Stimulated activated CD8-positive, alpha-beta memory T cell treated with anti-CD3 and anti-CD28 coated beads, Interleukin-15, amount 100 ng/mL, for 4 hours (primary cell): ENCODE measurements at places on chromosomes 16 and 17.

DNA sequence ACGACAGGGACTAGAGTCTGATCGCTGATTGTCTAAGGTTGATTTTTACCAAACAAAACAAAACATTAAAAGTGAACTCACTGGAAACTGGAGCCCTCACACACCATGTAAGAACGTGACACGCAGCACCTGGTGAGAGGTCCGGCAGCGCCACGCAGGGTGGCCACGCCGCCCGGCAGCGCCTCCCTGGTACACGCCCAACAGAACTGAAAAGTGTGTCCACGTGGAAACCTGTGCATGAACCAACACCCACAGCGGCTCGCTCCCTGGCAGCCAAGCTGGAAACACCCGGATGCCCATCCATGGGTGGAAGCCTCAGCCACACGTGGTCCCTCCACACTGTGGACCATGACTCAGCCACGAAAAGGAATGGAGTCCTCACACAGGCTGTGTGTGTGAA lies 9.1 kb downstream of the GALNS start:
- DNase-seq: no peak

- DNase-seq: no peak
These were observed at the start of gene HSF4 for GRCh38 chr16:67164599-67165061. Gene HSF4 (plus strand): TSS chr16:67164745. CDS start chr16:67164812, 67 bp downstream.

DNA sequence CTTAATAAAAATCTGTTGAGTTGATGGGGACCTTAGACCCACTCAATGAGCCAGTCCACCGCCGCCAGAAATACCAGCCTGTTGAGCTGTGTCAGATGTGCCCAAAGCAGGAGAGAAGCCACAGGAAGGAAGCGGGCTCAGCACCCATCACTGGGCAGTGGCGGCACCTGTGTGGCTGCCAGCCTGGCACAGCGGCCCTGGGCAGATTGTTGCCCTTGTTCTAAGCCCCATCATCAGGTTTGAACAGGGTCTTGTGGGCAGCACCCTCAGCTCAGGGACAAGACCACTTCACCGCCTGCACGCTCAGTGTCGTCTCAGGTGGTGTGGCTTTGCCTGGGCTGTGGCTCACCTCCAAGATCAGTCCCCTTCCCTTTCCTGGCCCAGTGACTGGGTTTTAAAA lies 9.3 kb downstream of the ENDOV start:
- no peak for DNase-seq

GRCh38 chr17:36889770-36890349 lies 47.4 kb upstream of the LHX1 start:
- DNase-seq: no peak

DNA sequence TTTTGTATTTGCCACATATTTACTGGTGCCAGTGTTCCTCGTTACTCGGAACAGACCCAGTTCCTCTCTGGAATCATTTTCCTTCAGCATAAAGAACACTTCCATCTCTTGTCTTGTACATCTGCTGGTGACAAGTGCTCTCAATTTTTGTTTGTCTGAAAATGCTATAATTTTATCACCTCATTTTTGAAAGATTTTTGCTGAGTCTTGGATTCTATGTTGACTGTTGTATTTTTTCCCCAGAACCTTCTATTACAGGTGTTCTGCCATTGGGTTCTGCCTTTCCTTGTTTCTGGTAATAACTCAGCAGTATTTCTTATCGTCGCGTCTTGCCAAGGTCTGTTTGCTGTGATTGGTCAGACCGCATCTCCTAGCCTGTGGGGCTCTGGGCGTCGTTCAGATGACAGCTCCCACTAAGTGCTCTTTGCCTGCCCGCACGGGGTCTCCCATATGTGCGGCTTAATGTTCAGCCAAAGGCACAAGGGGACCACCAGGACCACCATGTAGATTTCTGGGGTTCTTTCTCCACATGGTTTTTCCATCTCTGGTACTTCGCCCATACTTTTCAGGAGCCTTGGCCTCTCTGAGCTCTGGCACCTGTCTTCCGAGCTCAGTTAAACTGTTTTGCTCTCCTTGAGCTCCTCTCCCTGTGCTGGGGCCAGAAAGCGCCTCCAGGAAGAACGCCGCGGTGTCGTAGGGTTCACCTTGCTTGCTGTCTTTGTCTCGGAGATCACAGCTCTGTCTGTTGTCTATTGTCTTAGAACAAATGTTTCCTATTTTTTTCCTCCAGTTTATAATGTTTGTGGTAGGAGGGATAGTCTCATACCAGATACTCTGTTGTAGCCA lies 80.0 kb downstream of the METRNL start:
- no peak for DNase-seq

DNA sequence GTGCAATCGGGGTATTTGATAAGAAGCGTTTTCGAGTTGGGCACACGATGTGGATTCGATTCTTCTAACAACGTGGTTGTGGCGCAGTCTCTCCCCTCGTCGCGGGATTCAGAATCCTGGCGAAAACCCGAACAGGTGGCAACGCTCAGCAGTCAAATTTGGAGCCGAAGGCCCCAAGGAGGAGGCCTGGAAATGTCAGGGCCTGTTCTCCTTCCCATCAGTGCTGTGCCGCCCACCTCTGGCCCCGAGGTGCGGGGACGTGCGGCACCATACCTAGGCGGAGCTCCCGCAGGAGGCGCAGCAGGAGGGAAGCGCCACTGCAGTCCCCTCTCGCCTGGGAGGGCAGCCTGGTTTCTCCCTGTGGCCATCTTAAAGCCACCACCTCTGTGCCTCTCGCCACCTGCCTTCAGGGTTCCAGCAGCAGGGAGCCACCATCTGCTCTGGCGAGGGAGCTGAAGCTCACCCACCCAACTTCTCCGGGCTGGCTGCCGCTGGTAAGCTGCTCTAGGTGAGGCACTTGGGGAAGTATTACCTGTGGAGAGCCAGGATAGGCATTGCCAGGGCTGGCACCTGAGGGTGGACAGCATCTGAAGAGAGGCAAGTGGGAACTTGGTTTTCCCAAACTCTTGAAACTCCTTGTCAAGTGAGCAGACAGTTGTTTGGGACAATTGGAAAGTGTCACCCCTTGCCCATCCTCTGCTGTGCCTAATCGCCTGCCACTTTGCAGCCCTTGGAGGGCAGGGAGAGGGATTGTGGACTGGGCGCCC lies 2.6 kb upstream of the AATF start:
- no peak for DNase-seq

DNA sequence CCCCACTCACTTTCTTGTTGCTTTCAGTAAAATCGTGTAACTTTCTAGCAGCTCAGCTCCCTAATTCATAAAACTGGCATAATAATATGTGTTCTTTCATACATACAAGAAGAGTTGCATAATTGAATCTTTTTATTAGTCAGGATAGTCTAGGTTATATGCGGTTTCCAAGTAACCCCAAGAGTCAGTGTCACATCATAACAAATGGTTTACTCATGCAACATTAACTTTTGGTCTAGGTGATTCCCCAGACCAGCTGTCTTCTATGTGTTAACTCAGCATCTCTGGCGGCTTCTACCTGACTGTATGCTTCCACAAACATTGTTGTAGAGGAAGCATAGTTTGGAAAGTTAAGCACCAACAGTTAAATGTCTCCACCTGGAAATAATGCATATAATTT lies 1000.4 kb downstream of the CDH11 start:
- no peak for DNase-seq

- no peak for DNase-seq
These were observed 8.2 kb downstream of the KSR1 start for GRCh38 chr17:27464431-27464830.
